ENCODE measurements at places on chromosomes 16 and 17.

DNA sequence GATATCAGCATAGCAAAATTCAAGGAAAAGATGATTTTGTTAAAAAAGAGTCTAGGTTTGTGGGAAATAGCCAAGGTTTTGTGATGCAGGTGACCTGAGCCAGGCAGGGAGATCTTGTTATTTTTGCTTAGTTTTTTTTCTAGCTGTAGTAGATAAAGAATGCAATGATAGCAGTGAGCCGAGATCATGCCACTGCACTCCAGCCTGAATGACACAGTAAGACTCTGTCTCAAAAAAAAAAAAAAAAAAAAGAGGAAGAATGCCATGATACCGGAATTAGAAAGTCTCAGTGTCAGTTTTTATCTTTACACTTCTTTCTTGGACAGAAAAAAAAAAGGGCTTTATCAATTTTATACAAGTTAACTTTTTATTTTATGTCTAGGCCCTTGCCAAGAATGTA, 27.5 kb downstream of the TMEM238L start:
- DNase-seq, result no peak

GRCh38 chr17:78957128-78957527, 22.6 kb downstream of the LGALS3BP start:
- no peak for DNase-seq

DNA sequence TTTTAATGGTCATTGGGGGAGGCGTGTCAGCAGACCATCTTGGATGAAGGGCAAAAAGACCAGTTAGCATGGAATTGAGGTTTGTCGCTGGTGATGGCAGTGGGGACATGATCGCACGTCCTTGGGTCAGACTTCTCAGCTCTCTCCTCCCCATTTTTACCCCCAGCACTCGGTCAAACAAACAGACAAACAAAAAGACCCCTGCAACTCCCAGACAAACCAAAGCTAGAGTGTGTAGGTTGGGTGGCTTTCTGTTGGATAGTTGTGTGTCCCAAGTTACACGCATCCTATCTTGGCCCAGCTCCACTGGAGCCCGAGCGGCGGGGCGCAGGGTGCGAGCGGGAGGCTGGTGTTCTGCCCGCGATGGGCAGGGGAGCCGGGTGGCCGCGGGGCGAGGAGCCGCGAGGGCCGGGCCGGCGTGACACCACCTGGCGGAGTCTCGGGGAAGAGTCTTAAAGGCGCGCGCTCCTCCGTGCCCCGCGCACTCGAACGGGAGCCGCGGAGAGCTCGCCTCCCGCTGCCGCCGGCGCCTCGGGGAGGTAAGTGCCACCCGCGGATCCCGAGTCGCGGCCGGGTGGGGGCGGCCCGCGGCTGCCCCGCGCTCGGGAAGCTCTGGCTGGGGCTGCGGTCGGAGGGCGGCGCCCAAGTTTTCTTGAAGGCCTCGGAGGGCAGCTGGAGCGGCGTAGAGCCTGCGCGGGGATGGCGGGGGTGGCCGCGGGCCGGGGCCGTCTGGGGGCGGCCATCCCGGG, 18.5 kb upstream of the NTN1 start:
- DNase-seq, result no peak

DNA sequence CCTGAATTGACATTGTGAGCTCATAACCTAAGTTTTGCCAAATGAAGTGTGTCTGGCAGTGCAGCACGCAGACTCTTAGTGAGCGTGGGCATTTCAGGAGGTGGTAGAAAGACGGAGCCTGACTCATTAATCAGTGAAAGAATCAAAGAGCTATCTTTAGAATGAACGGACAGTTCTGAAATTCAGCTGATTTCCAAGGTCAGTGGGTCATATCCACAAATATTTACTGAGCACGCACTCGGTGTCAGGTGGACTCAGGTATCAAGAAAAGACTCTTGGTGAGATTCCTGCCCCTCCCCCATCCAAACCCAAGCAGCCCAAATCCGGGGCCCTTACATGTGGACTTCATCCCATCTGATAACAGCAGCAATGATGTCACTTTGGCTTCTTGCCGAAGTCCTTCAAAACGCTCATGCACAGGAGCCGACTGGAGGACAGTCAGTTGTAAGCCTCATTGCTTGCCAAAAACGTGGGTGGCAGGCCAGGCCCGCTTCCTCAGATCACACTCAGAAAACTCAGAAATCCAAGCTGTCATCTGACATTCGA, 185.8 kb downstream of the HS3ST3A1 start:
- DNase-seq, result peak; percentile 51

GRCh38 chr16:81318711-81319110, 3.9 kb downstream of the GAN start:
- DNase-seq, result no peak

- DNase-seq, result peak; percentile 71
Observed at GRCh38 chr16:2090777-2091546, 43.2 kb downstream of the TSC2 start.

- DNase-seq, result no peak
Observed at GRCh38 chr16:23866621-23867020, 30.8 kb downstream of the PRKCB start.

DNA sequence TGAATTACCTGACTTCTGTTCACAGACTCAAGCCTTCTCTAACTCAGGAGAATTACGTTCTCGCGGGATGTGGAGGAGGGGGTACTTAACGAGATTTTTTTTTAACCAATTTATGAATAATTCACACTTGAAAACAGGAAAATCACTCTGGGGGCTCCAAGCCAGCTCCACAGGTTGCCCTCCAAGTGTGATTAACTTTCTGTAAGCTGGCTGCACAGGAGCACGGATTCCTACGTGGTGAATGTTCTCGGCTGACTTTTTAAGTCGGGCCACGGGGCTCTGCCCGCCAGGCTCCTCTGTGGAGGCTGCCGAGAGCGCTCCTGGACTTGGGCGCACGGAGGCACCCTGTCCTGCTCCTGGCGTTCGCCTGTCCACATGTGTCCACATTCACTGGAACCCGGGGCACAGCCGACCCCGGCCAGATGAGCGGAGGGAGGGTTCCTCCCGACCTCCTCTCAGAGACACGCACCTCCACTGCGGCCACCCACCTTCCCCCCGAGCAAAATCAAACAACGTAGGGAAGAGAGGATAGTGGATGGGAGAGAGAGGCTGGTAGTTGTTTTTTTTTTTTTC, 147.1 kb upstream of the CHMP6 start:
- no peak for DNase-seq

DNA sequence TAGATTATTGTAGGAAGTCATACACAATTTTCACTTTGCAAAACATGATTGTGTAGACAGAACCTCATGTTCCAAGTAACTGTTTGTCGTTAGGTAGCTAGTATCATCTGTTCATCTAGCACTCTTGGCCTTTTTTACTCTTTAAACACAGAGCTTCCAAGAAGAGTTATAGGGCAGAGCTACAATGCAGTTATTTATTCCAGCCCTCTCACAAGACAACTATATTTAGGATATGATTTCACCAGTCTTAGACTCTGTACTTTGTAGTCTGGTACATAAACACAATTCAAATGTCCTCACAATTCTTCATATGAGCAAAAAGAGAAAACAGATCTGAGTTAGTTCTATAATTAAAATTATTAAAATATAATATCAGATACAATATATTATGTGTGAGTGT, 37.9 kb downstream of the KCNJ2 start:
- DNase-seq, result no peak

DNA sequence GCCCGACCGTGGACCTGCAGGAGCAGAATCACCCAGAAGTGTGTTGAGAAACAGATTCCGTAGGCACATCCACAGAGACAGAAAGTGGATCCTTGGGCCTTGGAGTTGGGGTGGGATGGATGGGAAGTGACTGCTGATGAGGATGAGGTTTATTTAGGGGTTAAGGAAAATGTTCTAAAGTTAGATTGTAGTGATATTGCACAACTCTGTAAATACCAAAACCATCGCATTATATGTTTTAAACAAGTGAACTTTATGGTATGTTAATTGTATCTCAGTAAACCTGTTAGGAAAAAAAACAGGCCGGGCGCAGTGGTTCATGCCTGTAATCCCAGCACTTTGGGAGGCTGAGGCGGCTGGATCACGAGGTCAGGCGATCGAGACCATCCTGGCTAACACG, 3.6 kb downstream of the ENDOV start:
- peak; percentile 7 for DNase-seq

DNA sequence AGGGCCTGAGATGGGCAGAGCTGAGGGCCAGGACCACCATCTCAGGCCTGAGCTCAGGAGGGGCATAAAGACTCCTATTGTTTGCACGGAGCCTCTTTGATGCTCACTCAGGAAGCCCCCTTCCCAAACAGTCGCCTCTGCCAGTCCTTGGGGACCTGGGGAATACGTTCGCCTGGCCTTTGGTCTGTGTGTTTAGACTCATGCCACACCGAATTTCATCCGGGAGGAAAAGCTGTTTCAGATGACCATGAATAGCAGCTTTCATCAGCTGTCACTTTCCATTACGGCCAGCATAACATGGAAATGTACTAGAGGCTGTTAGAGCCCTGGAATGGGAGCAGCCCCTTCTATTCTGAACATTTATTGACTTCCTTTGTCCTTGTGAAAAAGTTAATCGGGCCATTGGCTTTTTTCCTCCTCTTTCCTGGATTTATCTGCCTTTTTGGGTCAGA, 139.0 kb downstream of the HS3ST3A1 start:
- no peak for DNase-seq

GRCh38 chr17:69164206-69164605, 22.5 kb upstream of the ABCA6 start:
- no peak for DNase-seq

DNA sequence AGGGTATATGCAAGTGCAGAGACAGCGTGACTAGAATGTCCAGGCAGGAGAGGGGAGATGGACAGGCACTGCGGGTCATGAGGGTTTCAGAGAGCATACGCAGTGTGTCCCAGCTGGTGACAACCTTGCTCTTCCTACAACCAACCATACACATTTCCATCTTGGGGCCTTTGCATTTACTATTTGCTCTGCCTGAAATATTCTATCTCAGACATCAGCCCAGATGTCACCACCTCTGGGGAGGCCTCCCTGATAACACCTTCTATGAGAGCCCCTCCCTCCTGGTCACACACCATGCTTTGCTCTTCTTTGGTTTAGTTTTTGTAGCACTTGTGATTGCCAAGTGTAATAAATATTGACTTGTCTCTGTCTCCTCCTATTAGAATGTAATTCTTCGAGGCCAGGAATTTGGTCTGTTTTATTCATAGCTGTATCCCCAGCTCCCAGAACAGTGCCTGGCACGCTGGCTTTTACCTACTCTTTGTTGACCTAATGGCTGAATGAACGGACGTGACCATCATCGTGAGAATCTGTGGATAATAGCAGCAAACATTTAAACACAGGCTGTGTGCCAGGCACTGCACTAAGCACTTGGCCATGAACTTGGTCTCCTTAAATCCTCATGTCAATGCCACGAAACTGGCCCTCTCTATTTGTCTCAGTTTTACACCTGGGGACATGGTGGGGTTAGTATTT, 51.9 kb downstream of the PLCG2 start:
- DNase-seq, result no peak

DNA sequence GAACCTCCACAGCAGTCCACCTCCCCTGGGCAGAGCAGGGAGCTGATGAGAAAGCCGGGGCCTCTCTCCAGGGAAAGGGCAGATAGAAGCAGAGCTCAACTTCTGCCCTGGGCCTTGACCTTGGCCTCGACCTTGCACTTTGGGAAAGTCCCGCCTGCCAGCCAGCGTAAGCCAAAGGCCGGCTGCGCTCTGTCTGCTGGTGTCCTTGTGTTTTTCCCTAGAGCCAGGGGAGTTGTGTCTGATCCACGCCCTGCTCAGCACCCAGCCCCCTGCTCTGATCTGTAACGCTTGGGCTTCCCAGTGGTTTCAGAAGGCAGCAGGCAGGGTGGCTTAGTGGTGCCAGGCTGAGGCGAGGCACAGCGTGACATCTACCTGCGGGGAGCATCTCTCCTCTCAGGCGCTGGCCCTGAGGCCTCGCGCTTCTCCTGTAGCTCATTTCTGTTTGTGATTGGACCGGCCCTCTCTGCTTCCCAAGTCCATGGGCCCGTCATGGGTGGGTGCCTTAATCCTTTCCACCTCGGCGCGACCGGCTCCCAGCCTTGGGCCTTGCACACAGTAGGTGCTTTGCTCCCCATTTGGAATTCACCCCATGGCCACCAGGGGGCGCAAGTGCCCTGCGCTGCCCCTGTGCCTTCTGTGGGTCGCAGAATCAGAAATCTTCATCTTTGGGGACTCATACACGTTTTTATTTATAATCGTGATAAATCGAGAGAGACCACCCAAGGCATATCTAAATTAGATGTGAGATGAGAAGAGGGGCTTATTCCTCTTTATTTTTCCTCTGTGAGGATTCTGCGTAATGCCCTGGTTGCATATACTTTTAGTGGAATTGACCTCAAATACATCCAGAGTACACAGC, 24.2 kb downstream of the SGSH start:
- peak; percentile 11 for DNase-seq

GRCh38 chr17:15257796-15258512, 7.2 kb downstream of the PMP22 start:
- DNase-seq, result no peak

DNA sequence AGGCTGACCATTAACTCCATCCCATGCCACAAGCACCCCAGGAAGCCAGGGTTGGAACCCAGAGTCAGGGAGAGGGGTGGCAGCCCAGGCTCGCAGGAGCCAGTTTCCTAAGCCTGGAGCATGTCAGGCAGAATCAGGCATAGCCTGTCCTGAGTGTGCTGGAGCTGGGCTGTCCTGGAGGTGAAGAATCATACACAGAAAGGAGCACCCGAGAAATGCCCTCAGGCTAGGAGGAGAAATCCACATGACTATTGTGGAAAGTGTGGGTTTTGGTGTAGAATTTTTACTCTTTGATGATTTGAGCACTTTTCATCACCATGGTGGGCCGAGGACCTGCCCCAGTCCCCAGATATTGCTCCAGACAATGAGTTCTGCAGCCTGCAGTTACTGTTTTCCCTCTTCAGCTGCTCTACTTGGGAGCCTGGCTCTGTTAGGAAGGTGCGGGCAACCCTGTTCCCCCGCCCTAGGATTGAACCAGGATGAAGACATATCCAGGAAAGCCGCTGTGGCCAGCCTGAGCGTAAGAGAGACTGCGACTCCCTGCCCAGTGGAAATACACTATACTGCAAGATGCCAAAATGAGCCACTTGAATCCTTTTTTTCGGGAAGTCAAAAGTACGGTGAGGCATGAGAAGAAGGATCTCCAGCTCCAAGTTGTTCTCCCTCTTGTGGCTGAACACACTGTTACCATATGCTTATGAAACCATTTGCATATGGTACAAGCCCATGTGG, 29.0 kb upstream of the HEATR6 start:
- peak; percentile 34 for DNase-seq

GRCh38 chr17:57574040-57574513, 171.0 kb downstream of the CCDC182 start:
- DNase-seq, result no peak

DNA sequence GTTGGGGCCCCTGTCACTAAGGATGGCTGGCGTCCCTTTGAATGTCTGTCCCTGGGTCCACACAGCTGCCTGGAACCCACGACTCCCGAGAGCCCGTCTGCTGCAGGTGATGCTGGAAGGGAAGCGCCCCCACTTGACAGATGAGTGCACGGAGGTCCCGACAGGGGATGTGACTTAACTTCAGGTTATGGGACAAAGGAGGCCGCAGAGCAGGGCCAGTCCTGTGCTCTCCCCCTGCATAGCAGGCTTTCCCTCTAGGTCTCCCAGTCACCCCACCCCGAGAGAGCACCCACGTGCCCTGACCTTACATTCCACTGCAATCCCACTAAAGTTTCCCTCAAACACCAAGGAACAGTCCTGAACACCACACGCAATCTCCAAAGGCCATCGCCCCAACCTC, 6.0 kb upstream of the RCVRN start:
- no peak for DNase-seq

- DNase-seq, result no peak
Observed at GRCh38 chr17:9218064-9218635, 196.8 kb downstream of the NTN1 start.

Measured in adipocyte (in vitro differentiated cells).